ENCODE measurements at places on chromosomes 5 and 9.

- DNase-seq: no peak
Measured at GRCh38 chr5:107456281-107456715, 214.4 kb downstream of the EFNA5 start.

DNA sequence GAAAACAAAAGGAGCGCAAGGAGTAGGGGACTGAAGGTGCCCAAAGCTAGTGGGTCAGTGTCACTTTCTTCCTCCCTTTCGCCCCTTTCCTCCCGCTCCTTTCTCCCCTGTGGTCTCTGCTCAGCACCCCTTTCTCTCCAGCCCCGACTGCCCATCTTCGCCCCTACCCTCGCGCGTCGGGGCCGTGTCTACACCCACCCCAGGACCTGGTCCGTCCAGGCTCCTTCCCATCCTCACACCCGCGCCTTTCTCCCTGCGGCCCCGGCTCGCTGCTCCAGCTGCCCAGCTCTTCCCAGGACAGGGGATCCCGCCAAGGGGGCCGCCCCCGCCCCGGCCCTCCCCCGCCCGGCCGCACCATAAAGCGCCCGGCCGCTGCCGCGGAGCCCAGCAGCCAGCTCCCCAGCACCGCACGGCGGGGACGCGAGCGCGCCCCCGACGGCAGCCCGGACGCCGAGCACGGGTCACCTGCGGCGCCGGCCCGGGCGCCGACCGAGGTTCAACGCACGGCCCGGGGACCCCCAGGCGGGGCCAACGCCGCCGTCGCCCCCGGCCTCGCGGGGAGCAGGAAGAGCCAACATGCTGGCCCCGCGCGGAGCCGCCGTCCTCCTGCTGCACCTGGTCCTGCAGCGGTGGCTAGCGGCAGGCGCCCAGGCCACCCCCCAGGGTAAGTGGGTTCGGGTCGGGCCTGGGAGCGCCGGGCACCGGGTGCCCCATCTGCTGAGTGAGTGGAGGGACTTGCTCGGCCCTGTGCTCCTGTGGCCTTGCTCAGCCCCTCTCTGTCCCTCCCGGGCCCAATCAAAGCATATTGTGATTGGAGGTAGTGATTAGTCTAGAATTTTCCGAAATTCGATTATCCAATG, at the start of gene THBS4:
Gene THBS4, plus strand, starts transcription at position 387 of the 860 bp plus-strand sequence. Its CDS starts 190 bp downstream, at position 577.
- DNase-seq: peak; percentile 27

GRCh38 chr9:132596200-132596599, 13.8 kb downstream of the BARHL1 start:
- DNase-seq: no peak

GRCh38 chr5:172815631-172816030, 18.4 kb upstream of the ERGIC1 start:
- DNase-seq: no peak

GRCh38 chr9:123678038-123678877, 251.7 kb downstream of the DENND1A start:
- no peak for DNase-seq

DNA sequence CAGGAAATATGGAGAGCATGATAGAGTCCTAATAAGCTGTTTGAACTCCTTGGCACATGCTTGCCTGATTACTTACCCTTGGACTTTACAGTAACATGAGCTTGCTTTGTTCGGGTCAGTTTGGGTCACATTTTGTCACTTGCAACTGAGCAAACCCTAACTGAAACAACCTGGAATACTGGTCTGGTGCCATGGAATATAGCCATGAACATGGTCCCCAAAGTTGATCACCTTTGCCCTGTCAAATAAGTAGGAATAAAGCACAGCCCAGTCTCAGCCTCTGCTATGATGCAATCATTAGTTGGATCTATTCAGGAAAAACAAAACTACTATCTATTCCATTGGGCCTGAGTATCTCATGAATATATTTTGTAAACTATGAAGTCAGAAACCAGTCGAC, 18.2 kb downstream of the CDO1 start:
- no peak for DNase-seq

- DNase-seq: no peak
Measured at GRCh38 chr5:156230887-156231286, 96.1 kb upstream of the SGCD start.

GRCh38 chr9:16611983-16612382, 258.5 kb downstream of the BNC2 start:
- DNase-seq: peak; percentile 72

GRCh38 chr5:59089767-59090166, 506.9 kb downstream of the RAB3C start:
- no peak for DNase-seq

GRCh38 chr9:74115976-74116375, 381.2 kb upstream of the RORB start:
- DNase-seq: no peak

- no peak for DNase-seq
Measured at GRCh38 chr9:126475933-126476555, 137.7 kb upstream of the LMX1B start.

GRCh38 chr5:10761933-10762775, 1.1 kb upstream of the DAP start:
- no peak for DNase-seq

GRCh38 chr9:35564658-35565061, 40.4 kb upstream of the TESK1 start:
- no peak for DNase-seq

DNA sequence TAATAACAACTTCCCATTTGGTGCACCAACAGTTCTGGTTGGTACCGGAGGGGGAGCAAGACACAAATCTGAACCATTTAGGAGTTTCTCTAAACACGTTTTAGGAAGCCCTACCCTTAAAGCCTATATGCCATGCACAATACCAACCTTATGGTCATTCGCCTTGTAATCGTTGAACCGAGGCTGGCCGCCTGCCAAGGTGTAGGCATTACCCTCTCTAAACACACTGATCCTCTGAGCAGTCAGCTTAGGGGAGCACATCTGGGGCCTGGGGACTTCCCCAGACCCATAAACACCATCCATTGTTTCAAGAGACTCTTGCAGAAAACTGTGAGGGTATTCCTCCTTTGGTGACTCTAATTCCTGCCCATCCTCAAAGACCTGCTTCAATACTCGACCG, 328 bp downstream of the GRXCR2 start:
- DNase-seq: no peak

GRCh38 chr9:120904061-120904977, 22.3 kb downstream of the TRAF1 start:
- DNase-seq: no peak

DNA sequence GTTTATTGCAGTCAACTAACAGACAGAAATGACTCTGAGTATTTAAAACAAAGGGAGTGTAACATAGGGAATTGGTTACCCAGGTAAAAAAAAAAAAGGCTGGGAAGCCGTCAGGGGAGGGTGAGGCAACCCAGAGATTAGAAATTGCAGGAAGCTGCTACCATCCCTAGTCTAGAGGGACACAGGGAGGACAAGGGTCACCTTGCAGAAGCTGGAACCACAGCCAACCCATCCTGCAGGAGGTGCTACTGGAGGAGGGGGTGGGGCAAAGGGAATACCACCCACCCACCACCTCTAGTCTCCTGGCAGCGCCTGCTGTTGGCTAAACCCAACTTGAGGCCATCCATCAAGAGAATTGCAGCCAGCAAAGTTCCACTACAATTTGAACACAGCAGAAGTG, 6.5 kb downstream of the CAST start:
- DNase-seq: no peak

GRCh38 chr9:134641173-134641989, at the start of gene COL5A1:
Gene COL5A1, plus strand, starts transcription at chr9:134641803. Its CDS starts 385 bp downstream, at chr9:134642188.
- DNase-seq: peak; percentile 98

GRCh38 chr5:176697267-176697933, 50.1 kb downstream of the TSPAN17 start:
- DNase-seq: no peak

GRCh38 chr5:61486476-61486875, 154.4 kb downstream of the ZSWIM6 start:
- DNase-seq: no peak

DNA sequence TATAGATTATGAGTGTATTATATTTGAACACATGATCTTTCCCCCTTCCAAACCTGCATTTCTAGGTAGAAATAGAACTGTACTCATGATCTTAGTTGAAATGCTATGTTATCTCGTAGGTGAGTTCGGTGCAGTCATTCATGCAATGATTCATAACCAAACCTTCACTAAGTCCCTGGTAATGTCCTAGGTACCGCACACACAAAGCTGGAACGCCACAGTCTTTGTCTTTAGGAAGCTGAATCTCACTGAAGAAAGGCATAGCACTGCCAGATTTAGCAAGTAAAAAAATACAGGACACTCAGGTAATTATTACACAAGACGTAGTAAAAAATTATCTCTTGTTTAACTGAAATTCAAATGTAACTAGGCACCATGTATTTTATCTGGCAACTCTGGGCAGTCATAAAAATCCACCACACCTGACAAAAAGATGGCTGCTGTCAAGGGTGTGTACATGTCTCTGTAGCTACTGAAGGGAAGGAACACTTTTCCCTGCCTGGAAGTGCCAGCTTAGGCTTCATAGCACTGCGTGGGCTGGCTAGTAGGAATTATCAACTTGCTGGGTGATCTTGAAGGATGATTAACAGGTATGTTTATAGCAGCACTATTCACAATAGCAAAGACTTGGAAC, 28.0 kb upstream of the TXN start:
- DNase-seq: no peak

GRCh38 chr5:142156839-142157463, 48.4 kb downstream of the NDFIP1 start:
- DNase-seq: no peak

DNA sequence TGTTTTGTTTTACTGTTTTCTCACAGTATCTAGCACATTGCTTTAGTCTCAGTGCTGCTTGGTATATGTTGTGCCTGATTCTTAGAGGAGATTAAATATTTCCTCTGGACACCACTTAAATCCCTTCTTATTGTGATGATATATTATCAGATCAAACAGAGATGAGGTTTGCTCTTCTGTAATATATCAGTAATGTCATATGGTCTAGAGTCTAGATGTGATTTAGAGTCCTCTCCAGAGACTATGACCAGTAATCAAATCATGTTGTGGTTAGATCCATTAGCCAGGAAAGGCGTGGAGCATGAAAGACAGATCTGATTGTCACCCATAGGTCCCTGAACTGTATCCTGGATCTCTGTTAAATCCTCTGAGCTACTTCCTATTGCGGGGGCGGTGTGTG, 24.4 kb downstream of the CAMK4 start:
- no peak for DNase-seq

- DNase-seq: no peak
Measured at GRCh38 chr9:137460363-137461315, 1.5 kb upstream of the NSMF start.

GRCh38 chr9:136057236-136058081, 37.6 kb downstream of the NACC2 start:
- no peak for DNase-seq

DNA sequence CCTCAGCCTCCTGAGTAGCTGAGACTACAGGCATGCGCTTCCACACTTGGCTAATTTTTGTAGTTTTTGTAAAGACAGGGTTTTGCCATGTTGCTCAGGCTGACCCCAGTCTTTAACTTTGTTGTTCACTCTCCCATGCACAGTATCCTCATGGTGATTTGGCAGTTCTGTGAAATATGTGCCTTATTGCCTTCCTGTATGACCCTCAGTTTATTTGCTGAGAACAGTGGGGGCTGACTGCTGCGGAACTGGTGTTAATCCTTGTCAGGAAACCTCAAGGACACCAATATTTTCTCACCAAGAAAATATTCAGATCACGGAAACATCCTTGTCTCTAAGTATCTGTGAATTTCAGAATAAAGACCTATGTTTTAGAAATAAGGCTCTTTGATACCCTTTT, 287.8 kb downstream of the ARRDC3 start:
- no peak for DNase-seq

- DNase-seq: peak; percentile 97
Measured at GRCh38 chr5:179907556-179908324, at the start of gene TBC1D9B. Gene TBC1D9B, minus strand, starts transcription at chr5:179907897. Its CDS starts 76 bp downstream, at chr5:179907821.

DNA sequence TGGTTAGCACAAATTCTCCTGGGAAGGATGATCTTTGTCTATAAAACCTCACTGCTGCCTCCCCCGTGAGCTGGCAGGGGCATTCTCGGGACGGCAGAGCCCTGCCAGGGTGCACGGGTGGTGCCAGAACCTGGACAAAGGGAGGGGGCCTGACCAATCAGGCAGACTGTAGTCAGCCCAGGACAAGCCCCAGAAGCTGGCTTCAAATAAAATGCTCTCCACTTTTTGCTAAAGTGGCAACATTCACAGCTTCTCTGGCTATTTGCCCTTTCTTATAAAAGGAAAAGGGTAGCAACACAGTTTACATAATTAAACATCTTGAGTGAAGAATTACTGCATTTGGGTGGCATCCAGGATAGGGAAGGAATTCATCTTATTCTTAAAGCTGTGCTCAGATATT, 14.4 kb downstream of the IL9 start:
- DNase-seq: no peak

DNA sequence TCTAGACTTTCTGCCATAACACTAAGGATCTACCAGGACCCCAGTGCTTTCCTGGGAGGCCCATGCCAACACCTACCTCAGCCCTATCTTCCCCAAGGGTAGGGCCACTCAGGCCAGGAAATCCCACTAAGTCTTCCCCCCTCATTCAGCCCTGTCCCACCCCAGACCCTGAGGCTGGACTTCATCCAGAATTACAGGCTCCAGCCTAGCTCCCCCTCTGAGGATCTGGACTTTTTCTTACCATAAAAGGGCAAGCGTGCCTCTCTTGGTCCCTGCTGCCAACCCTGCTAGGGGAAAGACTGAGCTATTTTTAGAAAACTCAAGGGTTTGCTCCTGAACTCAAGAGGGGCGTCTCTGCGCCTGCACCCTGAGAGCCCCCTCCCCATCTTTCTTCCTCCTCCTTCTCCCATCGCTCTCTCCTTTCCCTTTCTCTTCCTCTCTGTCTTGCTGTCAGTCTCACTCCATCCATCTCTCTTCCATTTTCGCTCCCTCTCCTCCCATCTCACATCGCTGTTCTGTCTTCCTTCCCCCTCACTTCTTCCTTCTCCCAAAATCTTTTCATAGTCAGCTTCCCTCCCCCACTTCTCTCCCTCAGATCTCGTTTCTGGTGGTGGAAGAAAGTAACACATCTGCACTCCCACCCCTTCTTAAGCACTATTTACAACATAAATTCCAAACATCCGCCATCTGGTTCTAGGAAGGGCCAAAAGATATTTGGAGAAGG, 38.1 kb upstream of the IL17B start:
- DNase-seq: no peak

GRCh38 chr5:54905942-54906537, 79.4 kb downstream of the ESM1 start:
- DNase-seq: peak; percentile 70

GRCh38 chr5:79200573-79201183, 35.3 kb upstream of the JMY start:
- DNase-seq: peak; percentile 22

- DNase-seq: peak; percentile 48
Measured at GRCh38 chr9:130845901-130846481, 10.9 kb downstream of the ABL1 start.

DNA sequence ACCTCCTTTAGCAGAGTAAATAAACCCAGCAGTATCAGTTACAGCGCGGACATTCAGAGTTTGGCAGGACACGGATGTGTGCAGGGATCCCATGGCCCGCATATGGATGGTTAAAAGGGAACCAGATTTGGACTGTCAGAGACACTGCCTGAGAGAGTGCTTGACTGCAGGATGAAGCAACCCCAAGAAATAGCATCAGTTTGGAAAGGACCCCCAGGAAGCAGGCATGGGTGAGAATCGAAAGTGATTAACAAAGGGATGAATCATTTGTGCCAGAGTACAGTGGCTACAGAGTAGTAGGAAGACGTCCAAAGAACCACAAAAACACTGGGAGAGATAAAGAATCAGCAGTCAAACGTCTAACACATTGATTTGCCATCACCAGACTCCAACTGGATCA, 5.5 kb downstream of the C7 start:
- DNase-seq: no peak

All from GM03348 (cell line).